Activated CD8-positive, alpha-beta memory T cell treated with anti-CD3 and anti-CD28 coated beads, Interleukin-2, amount 10 ng/mL, durations not matched to agents 7 days and 5 days (primary cell): ENCODE measurements at places on chromosomes 6 and 20.

GRCh38 chr6:100435299-100435698 lies 29.4 kb downstream of the SIM1 start:
- DNase-seq = no peak

DNA sequence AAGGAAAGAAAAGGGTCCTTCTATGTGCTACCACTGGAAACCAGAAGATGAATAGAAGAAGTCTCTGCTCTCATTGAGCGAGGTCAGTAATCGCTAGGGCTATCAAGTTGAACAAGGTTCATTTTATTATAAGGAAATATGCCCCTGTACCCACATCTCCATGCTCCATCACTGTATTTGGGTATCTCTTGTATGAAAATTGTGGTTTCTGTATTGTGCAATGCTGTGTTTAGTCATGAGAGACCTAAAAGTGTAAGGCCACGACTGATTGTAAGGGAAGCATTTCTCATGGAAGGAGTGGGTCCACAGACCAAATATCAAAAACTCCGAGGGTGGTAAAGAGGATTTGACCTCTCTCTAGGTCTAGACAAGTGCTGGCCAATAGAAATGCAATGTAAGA lies 3.6 kb upstream of the HS3ST5 start:
- DNase-seq = no peak

GRCh38 chr20:44186674-44187053 lies 324 bp downstream of the JPH2 start:
- DNase-seq = no peak

GRCh38 chr20:31866221-31866620 lies 4.1 kb downstream of the DUSP15 start:
- no peak for DNase-seq

DNA sequence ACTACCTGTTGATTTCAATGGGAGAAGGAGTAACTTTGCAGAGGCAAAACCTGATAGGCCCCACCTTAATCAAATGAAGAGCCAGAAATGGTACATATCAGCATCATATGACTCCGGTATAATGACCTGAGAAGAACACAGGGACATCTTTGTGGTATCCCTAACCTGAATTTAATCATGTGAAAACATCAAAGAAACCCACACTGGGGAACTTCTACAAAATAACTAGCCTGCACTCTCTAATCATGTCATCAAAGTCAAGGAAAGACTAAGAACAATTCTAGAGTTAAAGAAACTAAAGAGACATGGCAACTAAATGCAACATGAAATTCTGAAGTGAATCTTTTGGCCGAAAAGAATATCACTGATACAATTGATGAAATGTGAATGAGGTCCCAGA lies 34.9 kb downstream of the SLC17A4 start:
- DNase-seq = no peak

DNA sequence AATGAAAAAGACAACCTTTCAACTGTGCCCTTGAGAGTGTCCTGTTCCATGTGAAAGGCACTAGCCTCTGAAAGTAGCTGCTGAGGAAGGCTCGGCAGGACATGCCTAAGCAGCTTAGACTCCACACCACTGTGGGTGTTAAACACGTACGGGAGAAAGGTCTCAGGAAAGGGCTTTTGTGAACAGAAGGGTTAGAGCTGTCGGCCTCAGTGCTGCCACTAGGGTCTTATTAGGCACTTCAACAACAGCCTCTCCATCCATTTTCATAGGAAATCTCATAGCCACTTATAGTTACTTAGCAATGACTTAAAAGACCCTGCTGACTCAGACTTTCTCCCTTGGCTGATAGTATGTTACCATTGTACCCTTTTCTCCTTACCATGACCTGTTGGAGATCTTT lies 662.8 kb downstream of the TBC1D32 start:
- no peak for DNase-seq

- DNase-seq = no peak
Measured at GRCh38 chr6:81465859-81466258, 286.6 kb downstream of the TENT5A start.

DNA sequence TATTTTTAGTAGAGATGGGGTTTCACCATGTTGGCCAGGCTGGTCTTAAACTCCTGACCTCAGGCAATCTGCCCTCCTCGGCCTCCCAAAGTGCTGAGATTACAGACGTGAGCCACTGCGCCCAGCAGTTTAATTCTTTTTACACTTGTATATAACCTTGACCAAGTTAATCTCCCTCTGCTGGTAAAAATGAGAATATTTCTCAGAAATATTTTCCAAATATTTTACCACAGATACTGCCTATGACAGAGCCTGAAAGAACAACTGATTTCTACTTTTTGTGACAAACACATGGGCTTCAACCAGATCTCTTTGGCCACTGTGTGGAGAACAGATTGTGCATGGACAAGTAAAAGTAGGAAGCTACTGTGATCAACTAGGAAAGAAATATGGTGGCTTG lies 21.2 kb upstream of the NHSL1 start:
- DNase-seq = no peak

- DNase-seq = no peak
Measured at GRCh38 chr6:167574431-167575151, 249.7 kb downstream of the TTLL2 start.

- DNase-seq = no peak
Measured at GRCh38 chr6:148027201-148027600, 315.4 kb upstream of the SASH1 start.

- DNase-seq = no peak
Measured at GRCh38 chr6:163945808-163946207, 531.3 kb downstream of the QKI start.

DNA sequence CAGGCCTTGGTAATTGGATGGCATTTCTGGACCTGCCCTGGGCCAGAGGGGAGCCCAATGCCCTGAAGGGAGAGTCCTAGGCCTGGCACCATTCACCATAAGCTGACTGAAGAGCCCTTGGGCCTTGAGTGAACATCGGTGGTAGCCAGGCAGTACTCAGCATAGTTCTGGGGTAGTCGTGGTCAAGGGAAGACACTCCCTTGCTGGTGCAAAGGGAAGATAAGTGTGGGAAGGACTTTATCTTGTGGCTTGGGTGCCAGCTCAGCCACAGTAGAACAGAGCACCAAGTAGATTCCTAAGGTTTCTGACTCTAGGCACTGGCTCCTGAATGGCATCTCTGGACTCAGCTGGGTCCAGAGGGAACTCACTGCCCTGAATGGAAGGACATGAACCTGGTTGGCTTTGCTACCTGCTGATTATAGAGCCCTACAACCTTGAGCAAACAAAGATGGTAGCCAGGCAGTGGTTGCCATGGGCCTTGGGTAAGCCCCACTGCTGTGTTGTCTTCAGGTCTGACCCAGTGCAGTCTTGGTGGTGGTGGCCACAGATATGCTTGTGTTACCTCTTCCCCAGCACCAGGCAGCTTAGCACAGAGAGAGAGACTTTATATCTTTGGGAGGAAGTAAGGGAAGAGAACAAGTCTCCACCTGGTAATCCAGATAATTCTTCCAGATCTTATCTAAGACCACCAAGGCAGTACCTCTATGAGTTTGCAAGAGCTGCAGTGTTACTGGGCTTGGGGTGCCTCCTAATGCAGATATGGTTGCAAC lies 83.5 kb downstream of the PRDM13 start:
- no peak for DNase-seq

DNA sequence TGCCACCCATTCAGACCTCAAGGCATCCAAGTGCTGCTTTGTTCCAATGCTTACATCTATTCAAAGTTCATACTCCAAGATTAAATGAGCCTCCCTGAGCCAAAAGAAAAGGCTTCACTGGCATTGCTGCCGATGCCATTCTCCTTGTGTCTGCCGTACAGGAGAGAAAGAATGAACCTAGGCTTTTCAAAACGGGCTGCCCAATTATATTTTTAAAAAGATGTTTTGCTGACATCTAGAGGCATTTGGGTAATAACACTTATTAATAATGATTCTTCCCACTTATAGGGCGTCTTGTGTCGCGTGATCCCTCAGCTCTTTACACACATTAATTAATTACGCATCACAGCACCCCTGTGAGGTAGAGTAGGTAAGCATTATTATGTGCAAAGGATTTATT lies 545.6 kb downstream of the PKHD1 start:
- DNase-seq = no peak

DNA sequence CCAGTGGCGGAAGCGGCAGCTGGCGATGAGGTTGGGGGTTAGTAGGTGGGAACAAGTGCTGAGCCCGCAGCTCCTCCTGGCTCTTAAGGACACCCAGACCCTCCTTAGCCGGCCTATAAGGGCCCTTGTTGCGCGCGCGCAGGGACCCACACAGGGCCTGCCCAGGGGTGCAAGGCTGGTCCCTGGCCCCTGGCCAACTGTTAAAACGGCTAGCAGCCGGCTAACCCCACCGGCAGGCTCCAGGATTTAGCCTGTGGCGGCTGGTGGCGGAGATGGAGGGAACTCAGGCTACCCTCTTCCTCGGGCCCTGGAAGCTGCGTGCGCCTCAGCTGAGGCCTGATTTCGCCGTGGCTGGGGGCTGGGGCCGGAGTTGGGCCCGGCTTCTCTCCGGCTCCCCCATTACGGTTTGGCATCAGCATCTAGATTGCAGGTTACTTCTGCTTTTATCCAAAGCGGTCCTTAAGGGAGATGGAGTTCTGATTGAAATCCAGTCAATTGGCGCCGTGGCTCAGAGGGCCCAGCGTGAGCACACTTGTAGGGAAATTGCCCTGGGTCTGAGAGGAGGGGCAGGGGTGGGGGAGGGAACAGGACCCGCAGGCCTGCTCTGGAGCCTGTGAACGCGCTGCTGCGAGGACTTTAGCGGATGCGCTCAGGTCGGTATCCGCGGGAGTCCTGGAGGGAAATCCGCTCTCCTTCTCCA lies 36.9 kb upstream of the CCDC167 start:
- no peak for DNase-seq
